ENCODE measurements at places on chromosomes 5 and 9.

DNA sequence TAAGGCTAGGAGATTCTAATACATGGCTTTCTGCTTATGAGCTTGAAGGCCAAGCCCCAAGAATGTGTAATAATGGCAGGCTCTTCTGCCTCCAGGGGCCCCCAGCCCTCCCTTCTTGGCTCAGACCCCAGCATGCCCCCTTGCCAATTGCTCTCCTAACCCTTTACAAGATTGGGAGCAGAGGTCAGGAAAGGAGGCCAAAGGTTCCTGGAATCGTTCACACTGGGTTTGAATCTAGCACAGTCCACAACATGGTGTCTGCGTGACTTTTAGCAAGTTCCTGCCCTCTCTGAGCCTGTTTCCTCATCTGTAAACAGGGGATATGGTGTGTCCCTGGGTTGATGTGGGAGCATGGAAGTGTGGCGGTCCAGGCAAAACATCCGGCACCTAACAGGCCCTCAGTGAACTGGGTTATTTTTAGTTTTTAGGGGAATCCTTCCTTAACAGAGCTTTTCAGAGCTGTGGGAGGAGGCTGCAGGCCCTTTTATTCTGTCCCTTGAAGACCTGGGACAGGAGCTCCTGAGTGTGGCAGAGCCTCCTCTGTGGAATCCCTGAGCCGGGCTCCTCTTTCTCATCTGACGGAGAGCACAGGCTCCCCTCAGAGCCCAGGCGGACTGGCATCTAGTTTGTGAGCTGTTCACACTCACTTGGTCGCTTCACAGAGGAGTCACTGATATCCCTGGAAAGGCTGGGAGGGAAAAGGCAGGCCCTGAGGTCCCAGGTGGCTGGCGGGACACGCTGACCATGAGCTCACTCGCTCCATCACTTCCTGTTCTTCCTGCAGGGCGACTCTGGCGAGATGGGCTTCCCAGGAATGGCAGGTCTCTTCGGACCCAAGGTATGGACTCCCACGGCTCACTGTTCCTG is 23.4 kb upstream of the ORM1 start:
- no peak for DNase-seq

GRCh38 chr5:61604076-61605025 is 272.3 kb downstream of the ZSWIM6 start:
- no peak for DNase-seq

- DNase-seq = no peak
Measured at GRCh38 chr5:75756981-75757380, 39.7 kb upstream of the POC5 start.

DNA sequence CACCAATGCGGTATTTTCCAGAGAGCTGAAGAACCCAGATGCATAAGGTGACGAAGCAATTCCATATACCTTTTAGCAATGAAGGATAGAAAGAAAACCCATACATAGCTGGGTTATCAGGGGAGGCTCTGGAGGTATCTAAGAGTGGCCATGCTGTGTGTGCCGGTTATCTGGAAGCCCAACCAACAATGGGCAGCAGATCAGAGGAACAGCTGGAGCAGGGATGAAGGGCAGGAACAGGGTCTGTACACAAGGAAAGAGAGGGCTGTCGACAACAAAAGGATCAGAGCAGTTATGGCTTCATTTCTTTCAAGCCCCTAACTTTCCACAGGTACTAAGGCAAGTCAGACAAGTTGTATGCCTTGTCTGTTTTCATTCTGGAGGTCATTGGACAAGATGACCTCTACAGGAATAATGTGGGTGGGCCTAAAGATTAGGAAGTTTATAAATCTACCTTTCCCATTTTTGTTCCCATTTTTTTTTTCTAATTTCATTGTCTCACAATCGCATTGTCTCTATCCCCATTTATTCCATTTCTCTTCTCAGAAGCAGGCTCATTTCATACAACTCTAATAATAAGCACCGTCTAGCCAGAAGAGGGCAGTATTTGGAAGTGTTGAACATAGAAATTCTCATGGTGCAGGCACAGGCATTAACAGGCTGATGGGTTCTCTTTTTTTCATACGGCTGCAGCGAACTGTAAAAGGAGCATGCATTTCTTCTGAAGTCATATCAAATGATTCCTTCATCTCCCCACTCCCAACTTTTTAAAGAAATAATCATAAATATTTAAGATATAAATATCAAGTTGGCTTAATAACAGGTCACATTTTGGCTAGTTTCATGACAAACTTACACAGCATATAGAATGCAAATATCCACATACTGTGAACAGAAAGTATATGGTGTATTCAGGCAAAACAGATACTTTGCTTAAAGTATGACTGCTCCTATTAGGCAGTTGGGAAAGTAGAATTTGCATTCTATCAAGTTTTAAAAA is 63.5 kb downstream of the ZNF474 start:
- no peak for DNase-seq

GRCh38 chr5:118554981-118555380 is 433.4 kb downstream of the DTWD2 start:
- no peak for DNase-seq

DNA sequence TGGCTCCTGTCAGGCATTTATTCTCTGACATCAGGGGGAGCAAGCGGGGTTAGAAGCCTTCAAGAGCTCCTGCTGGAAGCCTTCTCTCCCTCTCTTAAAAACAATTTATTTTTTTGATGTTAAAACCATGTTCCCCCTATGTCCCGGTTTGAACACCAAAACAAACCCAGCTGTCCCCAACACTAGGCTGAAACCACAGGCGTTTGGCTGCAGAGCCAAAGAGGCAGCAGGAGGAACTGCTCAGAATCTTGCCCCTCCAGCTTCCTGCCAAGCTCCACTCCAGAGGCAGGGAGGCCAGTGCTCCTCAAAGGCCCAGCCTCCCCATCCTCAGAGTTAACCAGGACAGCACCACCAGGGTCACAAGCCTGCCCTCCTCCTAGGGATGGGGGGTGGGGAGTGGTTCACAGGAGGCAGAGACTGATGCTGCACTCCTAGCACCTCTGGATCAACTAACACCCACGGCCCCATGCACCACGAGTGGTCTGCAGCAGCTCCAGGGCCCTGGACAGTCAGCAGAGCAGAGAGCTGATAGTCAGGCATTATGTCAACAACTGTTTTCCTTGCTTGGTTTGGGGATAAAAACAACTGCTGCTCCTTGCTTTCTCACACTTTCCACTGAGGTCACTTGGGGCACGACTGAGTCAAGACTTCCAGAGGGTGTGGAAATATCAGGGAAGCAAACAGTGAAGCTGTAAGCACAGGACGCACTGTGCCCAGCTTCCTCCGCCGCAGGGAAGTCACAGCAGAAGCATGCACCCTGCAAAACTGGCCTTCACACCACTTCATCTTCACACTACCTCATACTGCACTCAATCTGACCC is 96.5 kb upstream of the ADRA1B start:
- no peak for DNase-seq
